ENCODE measurements at places on chromosomes 12 and 14. TPM values are rescaled to one million over a fixed set of nuclear protein-coding genes. Genes with fewer than 3 reads are reported as not detected.

LTB4R2 gene
- 2.1 TPM for total RNA-seq

APOF gene
- total RNA-seq = not detected

LEMD3 gene
- total RNA-seq = 9.4 TPM

RNF212B gene
- total RNA-seq = not detected

TPI1 gene
- 1,603 TPM for total RNA-seq

NYNRIN gene
- total RNA-seq = 0.23 TPM

HSPB8 gene
- 21.0 TPM for total RNA-seq

ZNF641 gene
- total RNA-seq = 5.1 TPM

SIX4 gene
- total RNA-seq = 1.7 TPM

CEP128 gene
- 5.3 TPM for total RNA-seq

LAG3 gene
- 1.4 TPM for total RNA-seq

TMEM132C gene
- total RNA-seq = not detected

ALDH1L2 gene
- 3.2 TPM for total RNA-seq

P3H3 gene
- total RNA-seq = 28.7 TPM

PSMB11 gene
- total RNA-seq = not detected

RPL10L gene
- not detected for total RNA-seq

RASAL1 gene
- 0.56 TPM for total RNA-seq

HPD gene
- 1.3 TPM for total RNA-seq

CIROP gene
- not detected for total RNA-seq

KCNMB4 gene
- total RNA-seq = 0.26 TPM

GPHB5 gene
- not detected for total RNA-seq

SNX6 gene
- total RNA-seq = 73.1 TPM

HAL gene
- total RNA-seq = 0.58 TPM

CMAS gene
- total RNA-seq = 42.5 TPM

TMTC1 gene
- total RNA-seq = 0.05 TPM

ESR2 gene
- total RNA-seq = 0.05 TPM

NID2 gene
- total RNA-seq = 40.0 TPM

SRRM4 gene
- not detected for total RNA-seq

KRT71 gene
- not detected for total RNA-seq

EIF2S1 gene
- 231 TPM for total RNA-seq

FSCB gene
- not detected for total RNA-seq

TAS2R50 gene
- not detected for total RNA-seq

SCN8A gene
- 1.3 TPM for total RNA-seq

CLEC12A gene
- total RNA-seq = not detected

LRRC43 gene
- not detected for total RNA-seq

MYF5 gene
- total RNA-seq = not detected

OR2AP1 gene
- not detected for total RNA-seq

TAS2R42 gene
- total RNA-seq = not detected

POTEG gene
- not detected for total RNA-seq

KCNH3 gene
- 2.3 TPM for total RNA-seq

PARPBP gene
- 16.6 TPM for total RNA-seq

P2RX2 gene
- total RNA-seq = not detected

ATL1 gene
- total RNA-seq = 6.3 TPM
